ENCODE measurements at places on chromosomes 11 and 22.

- DNase-seq, result no peak
Measured at GRCh38 chr11:118156531-118157185, 4.0 kb upstream of the SCN4B start.

- peak; percentile 20 for DNase-seq
Measured at GRCh38 chr11:47179655-47179991, 2.9 kb upstream of the ARFGAP2 start.

DNA sequence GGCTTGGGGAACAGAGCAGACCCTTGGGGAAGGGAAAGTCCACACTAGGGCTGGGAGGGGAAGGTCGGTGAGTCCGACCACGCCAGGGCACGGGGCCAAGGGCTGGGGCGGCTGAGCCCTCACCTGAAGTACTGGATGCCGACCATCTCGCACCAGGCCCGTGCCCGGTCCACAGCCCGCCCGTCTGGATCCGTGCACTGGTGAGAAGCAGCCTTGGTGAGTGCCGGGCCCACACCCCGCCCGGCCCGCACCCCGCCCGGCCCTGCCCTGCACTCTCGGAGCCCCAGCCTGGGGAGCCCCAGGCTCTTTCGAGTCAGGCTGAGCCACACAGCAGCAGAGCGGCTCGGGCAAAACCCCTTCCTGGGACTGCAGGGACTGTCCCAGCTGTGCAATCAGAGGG lies 1.9 kb upstream of the BAIAP2L2 start:
- no peak for DNase-seq

GRCh38 chr11:1463056-1463455 lies 23.5 kb downstream of the MOB2 start:
- DNase-seq, result no peak

GRCh38 chr11:2315395-2316168 lies 13.8 kb downstream of the TSPAN32 start:
- DNase-seq, result no peak

DNA sequence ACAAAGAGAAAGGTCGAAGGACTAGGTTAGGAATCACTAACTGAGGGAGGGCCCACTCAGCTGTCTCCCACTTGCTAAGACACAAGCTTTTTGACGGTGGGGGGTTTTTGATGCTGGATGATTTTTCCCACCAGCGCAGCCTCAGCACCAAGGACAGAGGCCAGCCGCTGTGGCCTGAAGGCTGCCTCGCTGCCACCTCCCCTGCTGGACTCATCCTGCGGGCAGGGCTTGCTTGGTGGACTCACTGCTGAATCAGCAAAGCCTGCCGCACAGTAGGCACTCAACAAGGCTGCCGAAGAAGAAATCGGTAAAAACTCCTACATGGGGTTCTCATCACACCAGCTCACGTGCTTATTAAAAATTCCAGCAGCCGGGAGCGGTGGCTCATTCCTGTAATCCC lies 2.6 kb downstream of the ALG12 start:
- no peak for DNase-seq

DNA sequence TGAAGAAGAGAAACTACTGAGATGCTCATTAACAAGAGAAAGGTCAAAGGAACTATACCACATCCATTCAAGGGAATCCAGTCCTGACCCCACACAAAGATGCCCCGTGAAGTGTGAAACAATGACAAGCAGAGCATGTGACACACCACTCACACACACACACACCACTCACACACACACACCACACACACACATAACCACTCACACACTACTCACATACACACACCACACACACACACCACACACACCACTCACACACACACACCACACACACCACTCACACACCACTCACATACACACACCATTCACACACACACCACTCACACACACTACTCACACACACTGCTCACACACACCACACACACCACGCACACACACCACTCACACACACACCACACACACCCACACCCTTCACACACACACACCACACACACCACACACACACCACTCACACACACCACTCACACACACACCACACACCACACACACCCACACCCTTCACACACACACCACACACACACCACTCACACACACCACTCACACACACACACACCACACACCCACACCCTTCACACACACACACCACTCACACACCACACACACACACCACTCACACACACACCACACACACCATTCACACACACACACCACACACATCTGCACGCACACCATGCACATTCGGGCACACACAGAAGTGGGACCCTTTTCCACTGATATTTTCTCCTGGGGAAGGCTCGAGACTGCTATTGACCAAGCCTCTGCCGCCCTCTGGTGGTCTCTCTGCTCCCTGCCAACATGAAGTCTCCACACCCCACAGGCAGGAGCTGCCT lies 32.0 kb upstream of the COMT start:
- peak; percentile 38 for DNase-seq

DNA sequence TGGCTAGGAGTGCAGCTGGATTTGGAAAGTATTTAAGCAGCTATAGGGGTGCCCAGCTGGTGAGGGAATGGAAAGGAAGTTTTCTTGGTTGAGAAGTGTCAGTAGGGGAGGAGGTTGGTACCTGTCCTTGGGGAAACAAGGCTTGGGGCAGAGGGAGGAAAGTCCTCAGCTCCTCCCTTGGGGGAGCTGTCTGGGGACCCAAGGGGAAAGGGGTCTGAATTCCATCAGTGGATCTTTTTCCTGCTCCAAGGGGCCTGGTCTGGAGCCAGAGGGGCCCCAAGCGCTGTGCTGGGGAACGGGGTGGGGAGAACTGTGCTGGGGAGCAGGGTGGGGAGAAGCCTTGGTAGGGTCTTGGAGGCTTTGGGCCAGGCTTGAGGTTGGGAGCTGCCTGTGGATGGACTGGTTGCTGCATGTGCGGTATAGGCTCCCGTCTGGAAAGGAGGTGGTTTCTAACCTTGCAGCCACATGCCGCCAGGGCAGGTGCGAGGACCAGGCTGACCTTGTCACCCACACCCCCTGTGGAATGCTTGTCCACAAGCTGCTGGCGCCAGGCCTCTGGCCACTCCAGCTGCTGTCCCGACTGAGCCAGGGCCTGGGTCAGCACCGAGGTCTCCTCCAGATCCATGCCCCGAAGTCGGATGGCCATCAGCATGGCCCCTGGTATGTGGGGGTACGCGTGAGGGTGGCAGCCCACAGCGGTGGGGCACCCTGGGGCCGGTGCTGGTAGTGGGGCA lies 963 bp downstream of the TYMP start:
- no peak for DNase-seq

- DNase-seq, result no peak
Measured at GRCh38 chr11:62539238-62539925, 7.2 kb downstream of the AHNAK start.

DNA sequence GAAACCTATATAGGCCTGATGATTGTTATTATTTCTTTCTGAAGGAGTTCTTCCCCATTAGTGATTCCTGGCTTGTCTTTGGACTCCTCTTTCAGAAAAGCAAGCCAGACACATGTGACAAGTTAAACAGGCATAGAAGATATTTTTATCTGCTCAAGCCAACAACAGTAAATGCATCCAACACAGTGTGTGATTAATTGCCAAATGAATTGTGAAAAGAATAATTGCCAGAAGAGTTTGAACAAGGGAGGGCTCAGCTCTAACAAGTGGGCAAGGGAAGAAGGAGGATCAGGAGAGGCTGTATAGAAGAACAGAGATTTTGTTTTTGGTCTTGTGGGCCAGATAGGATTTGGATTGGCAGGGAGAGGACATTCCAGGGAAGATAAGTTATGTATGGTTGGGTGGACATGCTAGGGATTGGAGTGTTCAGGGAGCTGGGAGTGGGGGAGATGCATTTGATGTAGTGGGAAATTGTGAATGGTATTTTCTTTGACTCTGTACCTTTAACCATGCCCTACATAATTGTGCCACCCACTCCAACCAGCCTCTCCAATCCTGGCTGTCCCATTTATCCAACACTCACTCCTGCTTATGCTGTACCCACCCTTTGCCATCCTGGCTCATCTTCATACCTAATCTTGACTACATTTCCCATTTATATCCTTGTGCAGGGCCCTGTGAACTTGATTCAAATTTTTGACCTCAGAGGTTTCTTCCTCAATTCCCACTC lies 172.8 kb downstream of the RRAS2 start:
- no peak for DNase-seq

- DNase-seq, result no peak
Measured at GRCh38 chr11:75214411-75214821, 26.2 kb upstream of the TPBGL start.

DNA sequence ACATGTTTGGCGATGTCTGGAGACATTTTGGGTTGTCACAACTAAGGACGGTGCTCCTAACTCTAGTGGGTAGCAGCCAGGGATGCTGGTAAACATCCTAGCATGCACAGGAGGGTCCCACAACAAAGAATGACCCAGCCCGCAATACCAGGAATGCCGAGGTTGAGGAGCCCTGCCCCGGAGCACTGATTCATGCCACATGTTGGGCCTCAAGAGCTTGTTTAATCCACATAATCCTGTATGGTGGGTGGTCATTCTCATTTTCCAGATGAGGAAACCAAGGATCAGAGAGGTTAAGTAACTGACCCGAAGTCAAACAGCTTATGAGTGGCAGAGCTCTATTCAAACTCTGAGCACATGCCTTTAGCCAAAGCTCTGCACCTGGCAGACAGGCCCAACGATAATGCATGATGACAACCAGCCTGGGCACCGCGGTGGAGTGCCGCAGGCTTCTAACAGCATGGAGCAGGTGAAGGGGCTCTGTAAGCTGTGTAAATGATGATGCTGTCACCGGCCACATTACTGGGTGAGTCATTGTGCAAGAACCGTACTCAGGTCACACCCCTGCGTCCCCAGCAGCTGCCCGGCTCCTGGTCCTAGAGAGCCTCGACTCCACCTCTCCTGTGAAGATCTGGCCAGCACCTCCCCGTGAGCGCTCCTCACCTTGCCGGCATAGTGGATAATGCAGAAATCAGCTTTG lies 58.6 kb downstream of the APOL1 start:
- no peak for DNase-seq

DNA sequence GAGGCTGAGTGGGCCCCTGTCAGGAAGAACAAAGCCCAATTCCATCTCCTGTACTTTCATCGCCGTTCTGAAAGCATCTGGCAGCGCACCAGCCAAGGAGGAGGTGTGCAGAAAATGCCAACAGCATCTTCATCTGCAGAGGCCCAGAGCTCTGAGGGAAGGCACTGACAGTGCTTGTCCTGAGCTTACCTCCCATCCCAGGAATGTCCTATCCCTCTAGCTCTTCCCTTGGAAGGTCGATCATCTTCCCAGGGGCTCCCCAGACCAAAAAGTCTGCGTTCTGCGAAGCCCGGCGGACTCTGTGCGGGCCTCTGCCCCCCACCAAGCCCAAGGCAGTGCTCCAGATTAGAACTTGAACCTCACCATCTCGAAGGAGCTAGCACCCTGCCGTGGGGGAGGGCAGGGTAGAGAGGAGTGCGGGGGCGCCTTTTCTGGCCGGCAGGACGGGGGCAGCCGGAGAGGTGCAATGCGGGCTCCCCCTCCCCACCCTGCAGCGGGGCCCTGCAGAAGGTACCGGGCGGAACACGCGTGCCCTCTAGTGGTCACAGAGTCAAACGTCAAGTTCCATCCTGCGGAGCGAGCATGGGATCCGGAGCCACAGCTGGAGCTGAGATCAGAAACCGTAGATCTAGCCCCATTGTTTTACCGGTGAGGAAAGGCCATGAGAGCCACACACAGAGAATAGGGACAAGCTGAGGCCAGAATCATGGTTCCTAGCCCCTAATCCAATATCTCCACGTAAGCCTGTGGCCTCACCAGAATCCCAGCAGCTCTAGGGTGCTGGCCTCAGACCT lies 5.0 kb downstream of the SCN2B start:
- DNase-seq, result peak; percentile 64

GRCh38 chr11:78801161-78801884 lies 226.7 kb upstream of the NARS2 start:
- DNase-seq, result no peak

GRCh38 chr11:10255388-10256125 lies 38.5 kb downstream of the SBF2 start:
- DNase-seq, result no peak

- DNase-seq, result no peak
Measured at GRCh38 chr22:35590634-35591295, 26.4 kb downstream of the MB start.

DNA sequence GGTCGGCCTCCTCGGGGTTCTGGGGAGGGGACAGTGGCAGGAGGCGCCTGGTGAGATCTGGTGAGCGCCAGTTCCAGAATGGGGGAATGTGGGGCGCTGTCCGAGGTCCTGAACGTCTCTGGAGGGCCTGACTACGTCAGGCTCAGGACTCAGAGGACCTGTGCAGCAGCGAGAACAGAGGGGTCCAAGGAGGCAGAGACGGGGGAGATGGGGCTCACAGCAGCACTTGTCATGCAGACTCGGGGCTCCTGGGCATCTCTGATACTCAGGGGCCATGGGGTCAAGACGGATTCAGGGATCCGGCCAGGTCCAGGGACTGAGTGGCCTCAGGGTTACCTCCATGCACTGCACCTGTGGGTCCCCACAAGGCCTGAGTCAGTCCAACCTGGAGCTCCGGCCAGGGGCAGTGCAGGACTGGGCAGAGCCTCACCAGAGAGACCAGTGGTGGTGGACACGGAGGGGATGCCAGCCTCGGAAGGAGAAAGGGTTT lies 92.2 kb downstream of the BRD1 start:
- no peak for DNase-seq

DNA sequence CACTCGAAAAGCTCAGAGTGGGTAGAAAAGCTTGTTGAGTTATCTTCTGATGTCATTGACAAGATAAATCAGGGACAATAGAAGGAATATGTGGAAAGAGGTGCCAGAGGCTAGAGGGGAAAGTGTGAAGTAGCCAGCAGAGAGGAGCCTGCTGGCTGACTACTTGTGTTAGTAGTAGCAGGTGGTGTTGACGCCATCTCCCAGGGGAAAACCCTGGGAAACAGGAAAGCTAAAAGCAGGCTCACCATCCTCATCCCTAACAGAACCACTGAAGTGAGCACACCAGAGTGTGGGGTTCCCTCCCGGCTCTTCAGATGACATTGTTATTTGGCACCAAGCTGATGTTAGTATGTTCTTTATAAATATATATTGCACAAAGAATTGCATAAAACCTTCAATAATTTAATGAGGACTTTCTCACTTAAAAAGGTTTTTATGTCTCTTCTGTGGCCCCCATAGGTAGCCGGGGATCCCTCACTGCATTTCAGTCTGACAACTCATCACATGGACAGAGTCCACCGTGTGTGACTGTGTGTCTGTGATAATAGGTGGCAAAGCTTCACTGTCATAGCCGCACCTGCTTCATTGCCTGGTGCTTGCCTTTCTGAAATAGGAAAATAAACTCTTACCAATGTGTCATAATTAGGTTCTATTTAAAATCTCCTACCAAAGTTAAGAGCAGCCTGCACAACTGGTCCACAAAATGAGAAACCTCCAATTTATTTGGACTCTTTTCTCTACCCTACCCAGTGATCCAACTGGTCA lies 63.2 kb upstream of the TOP3B start:
- DNase-seq, result peak; percentile 4

Data from NCI-H187 (cell line).